MV-4-11 (cell line): ENCODE measurements at places on chromosomes 7 and 10.

DNA sequence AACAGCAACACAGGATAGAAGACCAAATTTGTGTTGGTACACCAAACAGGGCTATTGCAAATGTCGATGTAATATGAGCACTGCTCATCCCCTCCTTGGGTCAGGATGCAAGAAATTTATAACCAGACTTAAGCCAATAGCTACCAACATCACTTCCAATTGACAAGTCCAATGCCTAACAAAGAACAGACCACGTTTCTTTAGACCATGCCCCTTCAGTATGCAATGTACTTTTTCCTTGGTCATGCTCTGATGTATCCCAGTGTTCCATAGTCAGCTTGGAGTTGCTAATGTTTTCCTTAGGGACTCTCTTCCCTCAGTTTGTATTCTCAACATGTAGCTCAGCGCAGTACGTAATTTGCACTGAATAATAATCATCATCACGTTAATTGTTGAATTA is 7.8 kb downstream of the CACNA2D1 start:
- no peak for DNase-seq

GRCh38 chr7:3300651-3301448 is at the start of gene SDK1:
SDK1 (plus strand) TSS chr7:3301252; CDS start chr7:3301587, 335 bp downstream.
- DNase-seq: peak; percentile 77

- no peak for DNase-seq
Observed at GRCh38 chr7:140416560-140416959, 12.7 kb downstream of the RAB19 start.

- DNase-seq: no peak
Observed at GRCh38 chr7:69516238-69516820, 81.9 kb upstream of the AUTS2 start.

DNA sequence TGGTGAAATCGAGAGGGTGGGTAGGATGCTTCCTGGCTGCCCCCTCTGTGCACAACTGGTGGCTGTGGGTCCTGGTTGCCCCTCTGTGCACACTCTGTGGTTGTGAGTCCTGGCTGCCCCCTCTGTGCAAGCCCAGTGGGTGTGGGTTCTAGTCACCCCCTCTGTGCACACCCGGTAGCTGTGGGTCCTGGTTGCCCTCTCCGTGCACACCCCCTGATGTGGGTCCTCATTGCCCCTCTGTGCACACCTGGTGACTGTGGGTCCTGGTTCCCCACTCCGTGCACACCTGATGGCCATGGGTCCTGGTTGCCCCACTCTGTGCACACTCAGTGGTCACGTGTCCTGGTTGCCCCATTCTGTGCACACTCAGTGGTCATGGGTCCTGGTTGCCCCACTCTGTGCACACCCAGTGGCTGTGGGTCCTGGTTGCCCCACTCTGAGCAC is 20.3 kb upstream of the RET start:
- DNase-seq: no peak

GRCh38 chr7:107785926-107786325 is 17.1 kb downstream of the SLC26A3 start:
- no peak for DNase-seq

GRCh38 chr7:81233208-81233940 is 314.5 kb upstream of the SEMA3C start:
- DNase-seq: no peak

DNA sequence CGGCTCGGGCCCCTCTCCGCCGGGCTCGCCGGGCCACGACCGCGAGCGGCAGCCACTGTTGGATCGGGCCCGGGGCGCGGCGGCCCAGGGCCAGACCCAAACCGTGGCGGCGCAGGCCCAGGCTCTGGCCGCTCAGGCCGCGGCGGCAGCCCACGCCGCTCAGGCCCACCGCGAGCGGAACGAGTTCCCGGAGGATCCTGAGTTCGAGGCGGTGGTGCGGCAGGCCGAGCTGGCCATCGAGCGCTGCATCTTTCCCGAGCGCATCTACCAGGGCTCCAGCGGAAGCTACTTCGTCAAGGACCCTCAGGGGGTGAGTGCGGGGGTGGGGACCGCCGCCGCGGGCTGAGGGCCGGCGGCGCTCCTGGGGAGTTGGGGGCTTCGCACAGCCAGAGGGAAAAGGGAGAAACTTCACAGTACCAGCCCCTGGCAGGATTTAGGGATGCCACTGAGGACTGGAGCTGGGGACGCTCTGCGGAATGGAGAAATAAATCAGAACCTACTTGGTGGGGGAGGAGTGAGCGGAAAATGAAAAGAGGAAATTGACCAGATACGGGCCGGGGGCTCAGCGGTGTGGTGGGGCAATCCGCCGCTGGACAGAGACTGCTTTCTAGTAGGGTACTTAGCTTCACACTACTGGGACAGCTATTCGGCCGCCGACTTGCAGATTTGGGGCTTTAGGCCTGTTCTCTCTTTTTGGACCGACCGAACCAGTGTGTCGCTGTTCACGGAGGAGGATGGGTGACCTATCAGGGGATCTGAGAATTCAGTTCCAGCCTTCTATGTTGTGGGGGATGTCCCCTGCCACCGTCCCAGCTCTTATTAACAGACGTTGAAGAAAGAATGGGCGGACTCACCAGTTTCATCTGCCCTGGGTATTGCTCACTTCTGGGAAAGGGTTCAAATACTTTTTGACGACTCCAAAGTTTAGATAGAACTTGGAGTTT is 669 bp downstream of the PI4K2A start:
- DNase-seq: peak; percentile 35

DNA sequence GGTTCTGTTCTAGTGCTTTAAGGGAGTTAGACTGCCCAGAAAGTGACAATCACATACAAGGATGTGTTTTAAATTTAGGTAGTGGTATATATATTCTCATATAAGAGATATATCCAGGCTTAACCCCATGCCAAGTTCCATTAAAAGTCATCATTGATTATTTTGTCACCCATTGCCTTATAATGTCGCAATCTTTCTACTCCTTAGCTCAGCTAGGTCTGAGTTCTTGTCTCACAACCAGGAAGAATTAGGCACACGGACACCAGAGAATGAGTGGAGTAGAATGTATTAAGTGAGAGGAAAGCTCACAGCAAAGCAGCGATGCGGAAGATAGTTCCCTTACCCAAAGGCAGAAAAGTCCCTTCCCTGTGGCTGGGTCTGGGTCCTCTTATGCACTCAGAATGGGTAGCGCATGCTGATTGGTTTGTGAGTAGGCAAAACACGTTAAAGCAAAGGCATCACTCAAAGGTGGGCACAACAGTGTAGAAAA is 197.2 kb upstream of the AHR start:
- DNase-seq: no peak

DNA sequence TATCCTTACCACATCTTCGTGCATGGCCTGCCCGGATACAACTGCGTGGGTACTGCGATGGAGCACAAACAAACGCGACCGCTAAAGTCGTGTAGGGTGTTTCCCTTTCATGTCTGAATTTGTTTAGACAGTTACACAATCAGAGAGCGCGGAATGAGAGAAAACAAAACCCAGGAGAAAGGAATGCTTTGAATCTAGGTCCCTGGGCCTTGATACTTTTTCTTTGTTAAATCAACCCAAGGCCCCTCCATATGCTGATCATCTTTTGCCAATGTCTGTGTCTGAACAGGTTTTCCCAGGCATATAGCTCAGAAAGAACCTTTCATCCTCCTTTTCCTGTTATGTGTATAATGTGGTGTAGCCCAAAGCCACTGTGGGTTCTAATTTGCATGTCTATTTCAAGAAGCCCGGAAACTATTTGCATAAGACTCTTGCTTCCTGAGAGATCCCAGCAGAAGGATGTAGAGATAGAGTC is 145.8 kb downstream of the FRMD4A start:
- DNase-seq: peak; percentile 88

- no peak for DNase-seq
Observed at GRCh38 chr10:105112862-105113261, 471.8 kb downstream of the SORCS3 start.

DNA sequence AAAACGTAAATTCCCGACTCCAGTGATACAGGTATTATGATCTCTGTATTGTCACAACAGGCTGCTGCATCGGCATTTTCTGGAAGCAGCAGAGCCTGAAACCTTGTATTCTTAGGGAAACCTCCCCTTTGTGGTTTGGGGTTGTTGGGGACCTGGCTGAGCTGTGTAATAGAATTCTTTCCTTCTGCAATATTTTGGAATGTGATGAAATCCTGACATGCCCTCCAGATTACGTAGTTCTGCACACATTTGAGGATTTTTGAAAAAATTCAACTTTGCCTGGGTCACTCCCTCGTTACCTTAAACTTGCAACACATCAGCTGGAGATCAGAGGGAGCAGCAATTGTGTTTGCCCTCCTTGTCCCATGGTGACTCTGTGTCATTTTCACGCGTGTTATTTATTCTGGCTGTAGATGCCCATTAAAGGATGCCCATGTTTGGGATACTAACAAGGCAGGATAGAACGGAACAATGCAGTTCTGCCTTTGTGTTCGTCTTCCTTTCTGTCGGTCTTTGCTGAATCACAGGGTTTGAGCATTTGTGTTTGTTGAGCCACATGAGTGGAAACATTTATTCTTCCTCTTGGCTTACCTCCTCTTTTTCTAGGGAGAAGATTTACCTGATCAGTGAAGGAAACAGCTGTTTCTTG is 181.7 kb downstream of the TCF7L2 start:
- peak; percentile 35 for DNase-seq

DNA sequence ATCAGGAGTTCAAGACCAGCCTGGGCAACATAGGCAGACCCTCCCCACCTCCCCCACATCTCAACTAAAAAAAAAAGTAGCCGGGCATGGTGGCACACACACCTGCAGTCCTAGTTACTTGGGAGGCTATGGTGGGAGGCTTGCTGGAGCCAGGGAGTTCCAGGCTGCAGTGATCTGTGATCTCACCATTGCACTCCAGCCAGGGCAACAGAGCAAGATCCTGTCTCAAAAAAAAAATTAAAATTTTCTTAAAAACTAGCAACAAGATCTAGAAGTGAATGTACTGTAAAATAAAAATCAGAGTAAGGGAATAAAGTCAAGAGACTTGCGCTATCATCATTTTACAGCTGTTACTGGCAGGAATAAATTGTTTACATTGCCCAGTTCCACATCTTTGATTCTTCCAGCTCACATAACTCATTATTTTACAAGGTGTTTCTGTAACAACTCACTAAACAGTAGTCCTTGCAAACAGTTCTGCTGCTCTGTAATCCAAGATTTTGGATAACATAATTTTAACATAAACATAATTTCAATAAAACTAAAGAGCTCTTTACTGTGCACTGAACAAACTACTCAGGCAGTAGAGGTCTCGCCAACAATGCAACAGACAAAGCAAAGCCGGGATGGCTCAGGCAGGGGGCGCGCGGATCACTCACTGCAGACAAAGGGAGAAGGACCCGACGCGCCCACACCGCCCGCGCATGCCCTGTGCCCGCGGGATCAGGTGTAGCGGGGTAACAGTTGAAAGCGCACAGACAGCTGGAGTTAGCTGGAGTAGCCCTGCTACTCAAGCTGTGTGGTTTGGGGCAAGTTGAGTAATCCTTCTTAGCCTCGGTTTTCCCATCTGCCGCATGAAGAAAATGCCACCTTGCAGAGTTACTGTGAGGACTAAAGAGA is 73.3 kb upstream of the NFE2L3 start:
- DNase-seq: peak; percentile 90

GRCh38 chr10:14068601-14069250 is 262.0 kb downstream of the FRMD4A start:
- no peak for DNase-seq

- no peak for DNase-seq
Observed at GRCh38 chr10:119500821-119501220, 41.7 kb downstream of the RGS10 start.

DNA sequence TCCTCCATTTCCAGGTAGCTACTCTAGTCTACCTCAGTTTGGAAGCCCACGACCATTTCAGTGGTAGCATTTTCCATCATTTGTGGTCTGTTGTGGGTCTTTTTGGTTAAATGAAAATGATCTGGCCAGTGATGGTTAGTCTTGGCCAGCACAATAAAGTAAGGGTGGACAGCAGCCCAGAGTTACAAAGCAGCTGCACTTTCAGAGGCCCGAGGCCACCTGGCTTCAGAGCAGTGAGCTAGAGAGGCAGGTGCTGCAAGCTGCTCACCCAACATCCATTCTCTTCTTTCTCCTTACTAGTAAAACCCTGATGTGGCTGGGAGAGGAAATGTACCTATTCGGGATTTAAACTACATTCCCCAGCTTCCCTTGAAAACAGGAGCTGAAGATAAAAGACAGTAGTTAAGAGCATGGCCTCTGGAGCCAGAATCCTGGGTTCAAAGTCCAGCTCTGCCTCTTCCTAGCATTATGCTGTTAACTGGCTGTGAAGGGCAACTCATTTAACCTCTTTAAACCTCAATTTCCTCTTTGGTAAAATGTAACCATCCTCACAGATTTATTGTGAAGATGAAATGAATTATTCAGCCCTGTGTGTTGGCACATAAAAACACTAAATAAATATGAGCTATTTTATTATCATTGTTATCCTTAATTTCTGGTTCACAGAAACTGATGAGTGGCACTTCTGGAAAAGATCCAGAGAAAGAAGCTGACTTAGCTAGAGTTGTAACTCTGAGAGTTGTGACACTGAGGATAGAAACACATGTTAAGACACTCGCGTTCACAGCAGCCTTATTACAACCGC is 517.4 kb downstream of the PARD3 start:
- DNase-seq: no peak

DNA sequence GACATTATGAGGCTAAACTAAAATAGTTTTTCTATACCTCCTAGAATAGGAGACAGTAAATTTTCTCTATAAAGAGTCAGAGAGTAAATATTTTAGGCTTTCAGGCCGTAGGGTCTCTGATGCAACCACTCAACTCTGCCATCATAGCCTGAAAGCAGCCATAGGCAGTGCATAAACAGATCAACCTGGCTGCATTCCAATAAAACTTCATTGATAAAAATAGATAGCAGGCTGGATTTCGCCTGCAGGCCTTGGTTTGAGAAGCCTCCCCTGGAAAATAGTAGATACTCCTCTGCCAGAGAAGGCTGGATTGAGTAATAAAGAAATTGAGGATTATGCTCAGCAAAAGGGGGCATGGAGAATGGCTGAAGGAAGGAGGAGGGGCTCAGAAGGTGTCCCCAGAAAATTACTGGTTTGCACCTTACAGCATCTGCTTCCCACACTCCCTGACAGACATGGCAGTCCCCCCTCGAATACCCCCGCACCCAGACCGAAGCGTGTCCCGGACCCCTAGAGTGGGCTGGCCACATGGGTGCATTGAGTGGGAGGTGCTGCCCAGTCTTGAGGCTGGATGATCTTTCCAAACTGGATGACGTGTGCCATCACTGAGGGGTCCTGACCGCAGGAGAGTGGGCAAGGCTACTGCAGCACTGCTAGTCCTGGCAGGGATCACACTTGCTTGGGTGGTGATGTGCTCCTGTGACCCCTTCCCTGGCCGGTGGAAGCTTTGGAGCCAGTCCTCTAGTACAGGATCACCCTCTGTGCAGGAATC is 126.6 kb downstream of the PTPN20 start:
- no peak for DNase-seq
